IMR-90 (cell line): ENCODE measurements at places on chromosomes 1 and 21.

- no peaks in the 10 kb centered on the region for H3K27me3 ChIP-seq
- no peaks in the 10 kb centered on the region for H3K4me1 ChIP-seq
- H3K4me3 ChIP-seq, result no peak overlapping the region
- H3K36me3 ChIP-seq, result peaks cover 6% of the 10 kb centered on the region
Observed at GRCh38 chr1:52482326-52483004, 70.4 kb downstream of the TUT4 start.

- H3K27me3 ChIP-seq, result peaks cover 34% of the 10 kb centered on the region
- H3K4me1 ChIP-seq, result no peaks in the 10 kb centered on the region
- H3K4me3 ChIP-seq, result no peak overlapping the region
- H3K27ac ChIP-seq, result no peak overlapping the region
- DNase-seq, result no peak
Observed at GRCh38 chr21:38709876-38710275, 95.9 kb upstream of the ETS2 start.

DNA sequence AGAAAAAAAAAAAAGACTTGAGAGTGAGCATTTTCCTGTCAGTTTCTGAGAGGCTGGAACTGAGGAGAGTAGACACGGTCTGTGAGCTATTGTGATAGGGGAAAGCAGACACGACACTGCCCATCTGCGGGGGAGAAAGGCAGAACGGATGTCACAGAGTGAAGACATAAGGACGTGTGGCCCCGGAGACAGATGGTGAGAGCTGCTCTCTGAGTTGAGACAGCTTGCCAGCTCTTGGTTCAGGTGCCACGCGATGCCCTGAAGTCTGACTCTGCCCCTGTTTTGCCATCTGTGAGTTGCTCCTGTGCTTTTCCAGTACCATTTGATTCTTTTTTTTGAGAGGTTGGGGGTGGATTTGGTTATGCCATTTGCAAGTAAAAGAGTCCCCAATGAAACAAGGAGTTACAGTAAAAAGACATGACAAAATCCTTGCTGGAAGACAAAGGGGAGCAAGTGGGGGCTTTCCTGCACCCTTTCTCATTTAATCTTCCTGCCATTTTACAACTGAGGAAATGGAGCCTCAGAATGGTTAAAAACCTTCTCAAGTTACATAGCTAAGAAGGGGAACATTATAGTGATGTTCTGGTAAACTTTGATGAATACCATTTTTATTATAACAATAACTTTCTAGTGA is 128.9 kb upstream of the DNAH14 start:
- no peak for DNase-seq
- no peak overlapping the region for H3K4me3 ChIP-seq
- no peaks in the 10 kb centered on the region for H3K36me3 ChIP-seq
- peaks cover 3% of the 10 kb centered on the region for H3K27me3 ChIP-seq
- H3K4me1 ChIP-seq, result no peaks in the 10 kb centered on the region

DNA sequence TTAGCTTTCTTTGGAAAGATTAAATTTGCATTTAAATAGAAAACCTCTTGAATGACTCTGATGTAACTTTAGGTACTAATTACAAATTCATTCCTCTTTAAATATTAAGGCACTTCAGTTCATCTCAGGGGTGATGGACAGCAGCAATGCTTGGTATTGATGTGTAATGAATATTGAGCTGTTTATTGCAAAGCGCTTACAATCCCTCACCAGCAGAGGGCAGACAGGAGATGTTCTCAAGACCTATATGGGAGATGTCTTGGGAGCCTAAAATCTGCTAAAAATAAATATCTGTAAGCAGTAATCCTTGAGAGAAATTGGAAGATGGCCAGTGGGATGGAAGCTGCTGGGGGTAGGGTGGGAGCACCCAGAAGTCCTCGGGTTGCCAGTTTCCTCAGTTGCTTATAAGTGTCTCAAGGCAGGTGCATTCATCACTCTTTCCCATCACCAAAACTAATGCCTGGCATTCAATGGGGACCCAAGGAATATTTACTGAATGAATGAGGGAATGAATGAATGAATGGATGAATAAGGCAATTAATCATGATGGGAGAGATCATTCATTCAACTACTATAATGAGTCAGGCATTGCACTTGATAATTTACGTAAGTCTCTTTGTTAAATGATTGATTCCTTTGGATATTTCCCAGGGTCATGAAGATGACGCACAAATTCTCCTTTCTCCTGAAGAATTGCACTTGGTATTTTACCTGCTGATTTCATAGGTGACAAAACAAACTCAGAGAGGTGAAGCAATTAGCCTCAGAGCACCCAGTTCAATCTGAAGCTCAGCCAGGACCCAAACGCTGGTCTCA is 2.3 kb downstream of the KLHDC8A start:
- no peak overlapping the region for H3K4me3 ChIP-seq
- peaks cover 47% of the 10 kb centered on the region for H3K27me3 ChIP-seq
- H3K27ac ChIP-seq, result no peak overlapping the region
- H3K36me3 ChIP-seq, result no peaks in the 10 kb centered on the region
